ENCODE measurements at places on chromosomes 6 and 20.

DNA sequence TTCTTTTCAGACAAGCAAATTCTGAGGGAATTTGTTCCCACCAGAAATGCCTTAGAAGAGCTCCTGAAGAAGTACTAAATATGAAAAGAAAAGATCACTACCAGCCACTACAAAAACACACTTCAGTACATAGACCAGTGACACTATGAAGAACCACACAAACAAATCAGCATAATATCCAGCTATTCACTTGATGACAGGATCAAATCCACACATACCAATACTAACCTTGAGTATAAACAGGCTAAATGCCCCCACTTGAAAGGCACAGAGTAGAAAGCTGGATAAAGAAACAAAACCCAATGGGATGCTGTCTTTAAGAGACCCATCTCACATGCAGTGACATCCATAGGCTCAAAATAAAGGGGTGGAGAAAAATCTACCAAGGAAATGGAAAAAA is 43.3 kb downstream of the CENPW start:
- DNase-seq, result no peak
- H3K27me3 ChIP-seq, result no peaks in the 10 kb centered on the region
- H3K27ac ChIP-seq, result no peak overlapping the region

DNA sequence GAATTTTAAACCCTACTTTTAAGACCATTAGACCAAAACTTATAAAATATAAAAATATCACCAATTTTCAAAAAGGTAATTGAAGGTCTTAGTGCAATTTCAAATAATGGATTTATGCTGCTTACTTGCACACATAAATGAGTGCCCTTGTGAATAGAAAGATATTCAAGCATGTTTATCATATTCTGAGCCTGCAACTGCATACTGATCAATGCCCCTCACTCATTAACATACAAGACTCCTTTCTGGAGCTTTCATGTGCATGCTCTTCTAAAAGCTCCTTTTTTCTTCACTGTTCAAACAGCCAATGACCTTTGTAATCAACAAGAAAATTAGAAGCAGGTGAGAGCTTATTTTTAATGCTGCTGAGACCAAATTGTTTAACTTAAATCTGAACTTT is 1139.3 kb downstream of the HACE1 start:
- H3K36me3 ChIP-seq, result no peaks in the 10 kb centered on the region
- H3K27ac ChIP-seq, result no peak overlapping the region
- no peaks in the 10 kb centered on the region for H3K27me3 ChIP-seq
- no peaks in the 10 kb centered on the region for H3K4me1 ChIP-seq

DNA sequence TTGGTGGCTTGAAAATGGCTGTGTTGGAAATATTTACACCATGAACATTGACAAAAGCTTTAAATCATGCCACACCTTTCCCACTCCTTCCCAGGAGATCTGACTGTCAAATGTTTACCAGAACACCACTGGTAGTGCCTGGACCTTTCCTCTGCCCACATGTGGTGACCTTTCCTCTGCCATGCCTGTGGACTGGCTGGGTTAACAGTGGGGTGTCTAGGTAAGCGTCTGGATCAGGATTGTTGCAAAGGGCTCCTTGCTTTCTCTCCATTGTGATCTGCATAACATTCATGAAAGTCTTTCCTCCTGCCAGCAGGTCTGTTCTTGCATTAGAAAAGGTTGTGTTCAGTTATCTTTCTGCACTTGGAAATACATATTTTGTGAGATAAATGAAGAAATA is 572.7 kb downstream of the DHX35 start:
- H3K4me3 ChIP-seq, result no peak overlapping the region
- no peaks in the 10 kb centered on the region for H3K4me1 ChIP-seq
- no peak overlapping the region for H3K27ac ChIP-seq
- DNase-seq, result no peak
- H3K36me3 ChIP-seq, result no peaks in the 10 kb centered on the region

GRCh38 chr20:54093423-54094267 is 23.3 kb upstream of the BCAS1 start:
- H3K27me3 ChIP-seq, result peaks cover 8% of the 10 kb centered on the region
- H3K27ac ChIP-seq, result no peak overlapping the region
- DNase-seq, result no peak
- no peak overlapping the region for H3K4me3 ChIP-seq
- H3K36me3 ChIP-seq, result no peaks in the 10 kb centered on the region
- no peaks in the 10 kb centered on the region for H3K4me1 ChIP-seq

- H3K27ac ChIP-seq, result no peak overlapping the region
- H3K4me1 ChIP-seq, result no peaks in the 10 kb centered on the region
- no peaks in the 10 kb centered on the region for H3K36me3 ChIP-seq
- no peak for DNase-seq
Measured at GRCh38 chr20:24877652-24878051, 71.4 kb upstream of the CST7 start.

- no peak overlapping the region for H3K4me3 ChIP-seq
- H3K27ac ChIP-seq, result no peak overlapping the region
- H3K27me3 ChIP-seq, result no peaks in the 10 kb centered on the region
- DNase-seq, result no peak
- H3K4me1 ChIP-seq, result peaks cover 16% of the 10 kb centered on the region
Measured at GRCh38 chr6:148866657-148867268, 119.9 kb downstream of the UST start.

GRCh38 chr20:25738198-25738597 is 41.5 kb upstream of the ZNF337 start:
- no peak overlapping the region for H3K4me3 ChIP-seq
- no peaks in the 10 kb centered on the region for H3K36me3 ChIP-seq
- H3K27ac ChIP-seq, result no peak overlapping the region
- H3K4me1 ChIP-seq, result no peaks in the 10 kb centered on the region

DNA sequence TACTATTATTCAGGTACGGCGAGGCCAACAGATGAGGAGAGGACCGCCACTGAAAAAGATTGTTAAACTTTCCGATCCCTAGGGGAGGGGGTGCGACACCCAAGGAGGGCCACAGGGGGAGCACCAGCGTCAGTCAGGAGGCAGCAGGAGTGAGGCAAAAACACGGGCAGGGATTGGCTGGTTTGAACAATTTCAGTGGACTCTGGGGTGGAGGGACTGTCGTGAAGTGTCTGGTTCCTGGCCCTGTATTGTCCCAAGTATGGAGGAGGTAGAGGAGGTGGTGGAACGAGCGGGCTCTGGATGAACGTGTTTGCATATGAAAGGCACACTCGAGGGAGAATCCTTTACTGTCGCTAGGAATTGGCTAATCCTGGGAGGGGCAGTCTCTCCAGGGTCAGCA is 32.5 kb upstream of the MCUR1 start:
- no peaks in the 10 kb centered on the region for H3K4me1 ChIP-seq
- no peaks in the 10 kb centered on the region for H3K36me3 ChIP-seq
- no peak overlapping the region for H3K27ac ChIP-seq

GRCh38 chr20:14062786-14063185 is 67.5 kb downstream of the MACROD2 start:
- no peaks in the 10 kb centered on the region for H3K36me3 ChIP-seq
- no peaks in the 10 kb centered on the region for H3K27me3 ChIP-seq
- DNase-seq, result peak; percentile 6
- no peak overlapping the region for H3K4me3 ChIP-seq
- H3K27ac ChIP-seq, result no peak overlapping the region

DNA sequence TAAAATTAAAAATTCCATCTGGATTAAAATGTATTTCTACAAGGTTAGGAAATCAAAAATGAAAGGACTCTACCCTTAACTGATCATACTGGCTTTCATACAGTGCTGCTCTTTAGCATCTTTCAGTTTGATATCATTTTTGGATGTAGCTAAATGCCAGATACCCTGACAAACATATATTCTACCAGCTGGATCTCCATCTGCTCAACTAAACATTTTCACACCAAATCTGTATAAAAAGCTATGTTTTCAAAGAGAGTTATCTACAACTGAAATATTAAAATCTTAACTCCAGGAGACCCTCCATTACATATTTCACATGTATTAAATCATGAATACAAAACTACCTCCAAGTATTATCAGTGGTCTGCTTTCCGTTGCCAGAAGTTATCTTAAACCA is 95.7 kb downstream of the EPHA7 start:
- no peaks in the 10 kb centered on the region for H3K36me3 ChIP-seq
- H3K4me1 ChIP-seq, result no peaks in the 10 kb centered on the region
- no peak overlapping the region for H3K4me3 ChIP-seq
- H3K27ac ChIP-seq, result no peak overlapping the region
